ENCODE measurements at places on chromosomes 5 and 9. TPM values are rescaled to one million over a fixed set of nuclear protein-coding genes. Genes with fewer than 3 reads are reported as not detected.

ENC1 gene
- total RNA-seq: 0.55 TPM

PIP5KL1 gene
- 2.6 TPM for total RNA-seq

LTC4S gene
- total RNA-seq: 3.8 TPM

FAM200C gene
- total RNA-seq: 0.45 TPM

SRA1 gene
- 42.7 TPM for total RNA-seq

GDA gene
- total RNA-seq: not detected

GKAP1 gene
- 2.4 TPM for total RNA-seq

KCNMB1 gene
- not detected for total RNA-seq

NOXA1 gene
- total RNA-seq: 0.58 TPM

DNA sequence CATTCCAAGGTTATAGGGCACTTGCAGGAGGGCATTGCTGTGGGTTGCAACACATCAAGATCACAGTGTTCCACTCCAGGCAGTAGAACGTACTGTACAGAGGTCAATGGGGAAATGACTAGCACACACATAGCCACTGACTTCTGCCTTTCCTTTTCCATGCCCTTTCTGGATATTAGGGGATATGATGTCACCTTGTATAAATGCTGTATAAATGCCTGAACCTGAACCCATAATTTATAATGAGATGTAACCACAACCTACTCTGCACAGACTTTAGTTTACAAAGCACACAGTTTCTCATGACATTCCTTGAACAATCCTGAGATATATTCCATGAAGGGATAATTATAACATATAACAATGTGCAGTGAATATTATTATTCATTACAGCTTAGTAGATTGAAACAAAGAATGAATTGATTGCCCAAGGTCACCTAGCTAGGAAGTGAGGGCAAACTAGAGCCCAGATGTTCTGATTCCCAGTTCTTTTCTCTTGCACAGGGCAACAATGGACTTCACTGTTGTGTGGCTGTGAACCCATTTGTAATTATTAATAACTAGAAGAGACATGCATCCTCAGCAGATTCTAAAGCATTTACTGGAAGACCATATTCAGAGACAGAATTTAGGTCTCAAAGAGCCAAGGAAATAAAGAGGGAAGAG lies 5.6 kb upstream of the ABLIM3 start:
- H3K4me1 ChIP-seq: no peaks in the 10 kb centered on the region
- H3K27ac ChIP-seq: no peak overlapping the region
- no peaks in the 10 kb centered on the region for H3K36me3 ChIP-seq
- H3K27me3 ChIP-seq: peaks cover 25% of the 10 kb centered on the region
- no peak for DNase-seq
- H3K4me3 ChIP-seq: no peak overlapping the region

DNA sequence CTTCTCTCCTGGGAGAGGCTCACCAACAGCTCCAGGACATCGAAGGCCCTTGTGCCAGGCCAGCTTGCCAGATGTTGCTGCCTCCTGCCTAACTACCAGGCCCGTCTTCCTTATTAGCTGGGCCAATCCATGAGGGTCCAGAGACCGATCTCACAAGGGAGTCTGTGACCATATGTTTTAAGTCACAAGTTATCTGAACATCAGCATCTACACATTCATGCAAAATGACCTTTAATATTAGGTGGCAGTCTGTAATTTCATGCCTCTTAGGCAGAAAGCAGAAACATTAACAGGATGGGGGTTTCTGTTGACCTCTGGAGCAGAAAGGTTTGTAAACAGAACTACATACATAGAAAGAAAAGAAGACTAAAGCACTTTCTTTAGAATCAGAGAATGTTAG lies 75.1 kb upstream of the SLC25A51 start:
- no peaks in the 10 kb centered on the region for H3K4me1 ChIP-seq
- no peak overlapping the region for H3K4me3 ChIP-seq
- no peak overlapping the region for H3K27ac ChIP-seq

DNA sequence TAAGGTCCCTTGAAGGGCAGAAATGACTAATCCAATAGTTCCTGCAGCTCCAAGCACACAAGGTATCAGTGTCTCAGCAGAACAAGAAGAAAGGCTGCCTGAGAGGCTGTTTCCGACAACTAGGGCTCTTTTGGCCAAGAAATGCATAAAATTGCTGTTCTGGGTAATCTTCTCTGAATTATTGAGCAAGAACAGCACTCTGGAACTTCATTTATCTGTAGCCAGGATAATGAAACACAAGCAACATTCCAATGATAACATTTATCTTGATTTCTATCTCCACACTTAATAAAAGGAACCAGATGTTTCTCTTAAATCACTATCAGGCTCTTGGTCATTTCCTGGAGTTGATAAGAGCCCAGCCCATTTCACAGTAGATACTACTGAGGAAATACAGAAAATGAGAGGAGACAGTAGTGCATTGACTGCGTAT lies 17.0 kb upstream of the AUH start:
- no peak overlapping the region for H3K4me3 ChIP-seq
- DNase-seq: no peak
- H3K36me3 ChIP-seq: peaks cover 5% of the 10 kb centered on the region
- peaks cover 9% of the 10 kb centered on the region for H3K4me1 ChIP-seq

GRCh38 chr9:133103183-133103986 lies 17.7 kb downstream of the RALGDS start:
- H3K4me3 ChIP-seq: no peak overlapping the region
- H3K4me1 ChIP-seq: peaks cover 5% of the 10 kb centered on the region
- H3K27me3 ChIP-seq: no peaks in the 10 kb centered on the region
- H3K36me3 ChIP-seq: peaks cover 62% of the 10 kb centered on the region
- H3K27ac ChIP-seq: peak overlapping the region; percentile 77

- no peaks in the 10 kb centered on the region for H3K27me3 ChIP-seq
- H3K36me3 ChIP-seq: no peaks in the 10 kb centered on the region
- no peaks in the 10 kb centered on the region for H3K4me1 ChIP-seq
- no peak overlapping the region for H3K4me3 ChIP-seq
These were observed 60.6 kb downstream of the RGS7BP start for GRCh38 chr5:64566310-64566916.

DNA sequence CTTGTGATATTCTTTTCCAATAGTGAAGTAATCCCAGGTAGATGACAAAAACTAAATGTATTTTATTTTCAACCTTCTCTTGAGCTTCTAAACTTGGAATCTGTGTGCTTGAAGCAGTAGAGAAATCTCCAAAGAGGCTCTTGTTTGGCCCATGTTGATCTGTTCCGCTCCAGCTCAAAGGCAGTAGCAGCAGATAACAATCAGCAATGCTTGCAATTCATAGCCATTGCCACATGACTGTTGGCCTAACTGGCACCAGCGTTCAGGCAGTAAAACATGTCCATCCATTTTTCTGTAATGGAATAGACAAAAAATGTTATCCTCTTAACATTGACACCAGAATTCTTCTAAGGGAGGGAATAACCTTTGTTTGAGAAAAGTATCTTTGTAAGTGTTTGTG lies 270.7 kb upstream of the MSX2 start:
- H3K27ac ChIP-seq: peak overlapping the region; percentile 78
- no peak for DNase-seq
- H3K4me3 ChIP-seq: peak overlapping the region; percentile 45
- H3K36me3 ChIP-seq: no peaks in the 10 kb centered on the region
- H3K4me1 ChIP-seq: peaks cover 19% of the 10 kb centered on the region

DNA sequence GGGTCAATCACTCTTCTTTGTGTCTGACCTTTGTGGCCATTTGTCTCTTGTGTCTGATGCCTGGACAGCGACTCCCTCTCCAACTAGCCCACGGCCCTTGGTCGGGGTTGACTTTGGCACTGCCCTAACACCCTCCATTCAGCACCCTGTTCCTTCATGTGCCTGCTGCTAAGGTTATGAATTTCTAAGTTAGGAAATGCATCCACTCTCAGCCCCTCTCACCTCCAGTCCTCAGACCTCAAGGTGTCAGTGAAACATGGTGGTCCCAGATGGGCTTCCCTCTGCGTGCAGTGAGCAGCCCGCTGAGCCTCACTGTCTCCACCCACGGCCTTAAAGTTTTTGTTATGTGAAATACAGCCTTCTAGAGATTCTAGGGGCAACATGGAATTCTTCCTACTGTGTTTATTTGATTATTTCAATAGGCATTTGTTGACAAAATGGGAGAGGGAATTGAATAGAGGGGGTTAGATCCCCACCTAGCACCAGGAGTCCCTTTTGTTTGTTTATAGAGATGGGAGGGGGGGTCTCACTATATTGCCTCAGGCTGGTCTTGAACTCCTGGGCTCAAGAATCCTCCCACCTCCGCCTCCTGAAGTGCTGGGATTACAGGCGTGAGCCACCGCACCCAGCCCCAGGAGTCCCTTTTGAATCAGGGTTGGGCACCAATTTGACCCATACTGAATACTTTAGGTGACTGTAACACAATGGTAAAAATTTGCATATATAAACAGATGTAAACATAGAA lies 1.6 kb upstream of the GLIPR2 start:
- peaks cover 23% of the 10 kb centered on the region for H3K27me3 ChIP-seq
- H3K36me3 ChIP-seq: peaks cover 21% of the 10 kb centered on the region
- H3K4me1 ChIP-seq: peaks cover 37% of the 10 kb centered on the region
- no peak overlapping the region for H3K27ac ChIP-seq
- no peak for DNase-seq

GRCh38 chr5:177568326-177568725 lies 14.0 kb upstream of the FAM193B start:
- H3K27ac ChIP-seq: no peak overlapping the region
- no peak overlapping the region for H3K4me3 ChIP-seq
- H3K4me1 ChIP-seq: peaks cover 3% of the 10 kb centered on the region
- no peaks in the 10 kb centered on the region for H3K36me3 ChIP-seq
- peaks cover 4% of the 10 kb centered on the region for H3K27me3 ChIP-seq
- DNase-seq: no peak

DNA sequence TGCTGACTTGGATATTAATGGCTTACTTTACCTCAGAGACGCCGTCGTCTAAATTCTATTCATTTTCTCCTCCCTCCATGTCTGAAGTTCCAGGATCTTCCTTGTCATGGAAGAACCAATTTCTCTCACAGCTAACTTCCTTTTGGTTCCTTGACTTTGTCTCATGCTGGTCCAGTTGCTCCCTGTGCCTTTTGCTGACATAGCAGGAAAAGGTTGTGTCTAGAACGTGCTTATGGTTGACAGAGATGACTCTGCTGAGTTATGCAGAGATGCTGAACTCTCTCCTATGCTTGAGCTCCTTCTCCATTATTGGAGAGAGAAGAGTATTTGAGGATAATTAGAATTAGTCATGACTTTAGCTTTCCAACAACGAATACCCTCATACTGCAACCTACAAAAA lies 1338.9 kb downstream of the MAT2B start:
- H3K4me1 ChIP-seq: no peaks in the 10 kb centered on the region
- DNase-seq: no peak
- no peaks in the 10 kb centered on the region for H3K36me3 ChIP-seq
- H3K4me3 ChIP-seq: no peak overlapping the region

DNA sequence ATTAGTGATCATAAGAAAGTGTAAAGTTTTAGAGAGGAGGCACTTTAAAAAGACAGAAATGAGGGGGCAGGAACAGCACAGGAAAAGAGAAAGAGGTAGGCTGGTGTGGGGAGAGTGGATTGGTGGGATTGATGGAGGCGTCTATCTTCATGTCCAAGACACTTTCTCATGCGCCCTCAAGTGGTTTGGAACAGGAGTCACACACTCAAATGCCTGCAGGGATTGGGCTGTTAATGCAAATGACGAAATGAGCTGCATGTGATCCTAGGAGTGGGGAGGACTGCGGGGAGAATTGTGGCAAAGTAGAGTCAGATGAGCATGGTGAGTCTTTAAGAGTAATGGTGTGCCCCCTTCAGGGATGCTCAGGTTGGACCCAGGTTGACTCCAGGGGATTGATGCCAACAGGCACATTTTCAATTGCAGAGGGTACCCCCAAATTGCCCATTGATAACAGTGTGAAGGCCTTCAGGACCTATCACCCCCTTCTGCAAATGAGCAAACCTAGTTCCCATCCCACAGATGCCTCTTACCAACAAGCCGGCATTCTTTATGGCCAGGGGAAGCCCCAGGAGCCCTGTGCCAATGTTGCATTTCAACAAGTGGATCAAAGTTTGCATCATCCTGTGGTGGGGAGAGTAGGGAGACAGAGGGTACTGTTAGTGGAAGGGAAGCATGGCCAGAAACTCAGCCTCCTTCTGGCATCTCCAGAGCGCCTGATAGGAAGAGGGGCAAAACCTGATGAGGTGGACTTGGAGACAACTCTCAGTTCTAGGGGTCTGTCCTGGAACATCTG lies 5.3 kb downstream of the SLC36A3 start:
- H3K27ac ChIP-seq: no peak overlapping the region
- DNase-seq: no peak
- H3K36me3 ChIP-seq: no peaks in the 10 kb centered on the region
- peaks cover 21% of the 10 kb centered on the region for H3K27me3 ChIP-seq
- no peaks in the 10 kb centered on the region for H3K4me1 ChIP-seq
- no peak overlapping the region for H3K4me3 ChIP-seq

- no peak overlapping the region for H3K4me3 ChIP-seq
- H3K27me3 ChIP-seq: peaks cover 25% of the 10 kb centered on the region
- H3K27ac ChIP-seq: no peak overlapping the region
These were observed 8.9 kb downstream of the DAB2IP start for GRCh38 chr9:121660367-121660766.

GRCh38 chr5:173714551-173715428 lies 98.3 kb upstream of the BOD1 start:
- H3K4me3 ChIP-seq: no peak overlapping the region
- H3K27ac ChIP-seq: no peak overlapping the region
- DNase-seq: no peak
- H3K36me3 ChIP-seq: no peaks in the 10 kb centered on the region
- no peaks in the 10 kb centered on the region for H3K4me1 ChIP-seq

GRCh38 chr9:74795081-74795480 lies 92.6 kb downstream of the TRPM6 start:
- H3K27me3 ChIP-seq: peaks cover 12% of the 10 kb centered on the region
- no peaks in the 10 kb centered on the region for H3K36me3 ChIP-seq
- H3K27ac ChIP-seq: no peak overlapping the region
- H3K4me3 ChIP-seq: no peak overlapping the region

GRCh38 chr9:105309531-105309931 lies 65.1 kb downstream of the SLC44A1 start:
- H3K27ac ChIP-seq: no peak overlapping the region
- DNase-seq: no peak
- H3K36me3 ChIP-seq: no peaks in the 10 kb centered on the region

- H3K4me3 ChIP-seq: no peak overlapping the region
- DNase-seq: no peak
- no peak overlapping the region for H3K27ac ChIP-seq
- H3K27me3 ChIP-seq: no peaks in the 10 kb centered on the region
These were observed 28.1 kb upstream of the F2RL1 start for GRCh38 chr5:76790632-76791290.

- no peak overlapping the region for H3K4me3 ChIP-seq
- H3K36me3 ChIP-seq: no peaks in the 10 kb centered on the region
- H3K4me1 ChIP-seq: no peaks in the 10 kb centered on the region
- no peak overlapping the region for H3K27ac ChIP-seq
These were observed 80.3 kb downstream of the OSMR start for GRCh38 chr5:38926121-38926520.

GRCh38 chr5:139979518-139979917 lies 63.6 kb downstream of the NRG2 start:
- no peak overlapping the region for H3K4me3 ChIP-seq
- H3K27me3 ChIP-seq: peaks cover 29% of the 10 kb centered on the region
- no peak overlapping the region for H3K27ac ChIP-seq
- no peaks in the 10 kb centered on the region for H3K4me1 ChIP-seq
- H3K36me3 ChIP-seq: no peaks in the 10 kb centered on the region

- no peak for DNase-seq
- H3K27ac ChIP-seq: no peak overlapping the region
- H3K4me3 ChIP-seq: no peak overlapping the region
- peaks cover 4% of the 10 kb centered on the region for H3K27me3 ChIP-seq
- H3K36me3 ChIP-seq: no peaks in the 10 kb centered on the region
- H3K4me1 ChIP-seq: no peaks in the 10 kb centered on the region
These were observed 49.4 kb downstream of the TRPM6 start for GRCh38 chr9:74838351-74838750.

GRCh38 chr9:16712787-16713186 lies 157.7 kb downstream of the BNC2 start:
- no peak for DNase-seq
- no peak overlapping the region for H3K27ac ChIP-seq
- H3K4me3 ChIP-seq: no peak overlapping the region
- H3K27me3 ChIP-seq: no peaks in the 10 kb centered on the region
- no peaks in the 10 kb centered on the region for H3K36me3 ChIP-seq

Measured in activated CD8-positive, alpha-beta T cell treated with anti-CD3 and anti-CD28 coated beads, Interleukin-2, amount 10 ng/mL, durations not matched to agents 7 days and 5 days (primary cell).